Mesothelial cell of epicardium (in vitro differentiated cells): ENCODE measurements at places on chromosomes 5 and 9. TPM values are rescaled to one million over a fixed set of nuclear protein-coding genes. Genes with fewer than 3 reads are reported as not detected.

- peaks cover 2% of the 10 kb centered on the region for H3K4me1 ChIP-seq
- DNase-seq, result no peak
- no peak overlapping the region for H3K4me3 ChIP-seq
- H3K27me3 ChIP-seq, result no peaks in the 10 kb centered on the region
- H3K27ac ChIP-seq, result no peak overlapping the region
Observed at GRCh38 chr9:89376286-89376685, 58.0 kb downstream of the SECISBP2 start.

GRCh38 chr9:84123648-84124406, 143.2 kb downstream of the RMI1 start:
- peaks cover 3% of the 10 kb centered on the region for H3K27me3 ChIP-seq
- no peaks in the 10 kb centered on the region for H3K36me3 ChIP-seq
- peaks cover 44% of the 10 kb centered on the region for H3K4me1 ChIP-seq
- H3K4me3 ChIP-seq, result no peak overlapping the region
- H3K27ac ChIP-seq, result peak overlapping the region; percentile 31

GRCh38 chr5:140631036-140631417, 1.9 kb downstream of the CD14 start:
- no peak overlapping the region for H3K4me3 ChIP-seq
- H3K27me3 ChIP-seq, result no peaks in the 10 kb centered on the region
- no peak for DNase-seq
- H3K27ac ChIP-seq, result no peak overlapping the region

DNA sequence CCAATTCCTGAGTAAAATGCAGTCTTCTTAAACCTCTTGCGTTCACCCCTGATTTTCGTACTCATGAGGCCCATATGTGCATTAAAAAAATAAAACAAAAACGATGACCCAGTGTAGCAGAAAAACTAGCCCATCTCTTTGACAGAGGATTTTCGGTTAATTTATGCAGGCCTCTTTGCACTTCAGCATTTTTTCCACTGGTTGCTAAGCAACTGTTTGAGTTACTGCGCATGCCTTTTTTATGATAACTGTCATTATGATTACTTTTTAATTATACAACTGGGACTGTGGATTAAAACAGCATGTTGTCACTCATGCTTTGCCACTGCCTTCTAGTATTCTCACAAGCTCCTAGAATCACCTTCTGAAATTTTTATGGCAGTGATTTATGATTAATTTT, 165.0 kb downstream of the SMARCA2 start:
- peak overlapping the region; percentile 94 for H3K27ac ChIP-seq

The SVEP1 gene
- total RNA-seq, result 44.5 to 47.2 TPM (median 45.2 TPM) in 3 replicates

- no peaks in the 10 kb centered on the region for H3K36me3 ChIP-seq
- no peak overlapping the region for H3K27ac ChIP-seq
- peak overlapping the region; percentile 59 for H3K4me3 ChIP-seq
- peaks cover 34% of the 10 kb centered on the region for H3K27me3 ChIP-seq
- DNase-seq, result no peak
Observed at GRCh38 chr5:6686915-6687409, 26.3 kb upstream of the TENT4A start.

The PPP1R26 gene
- total RNA-seq, result 25.9 to 27.9 TPM (median 26.9 TPM) in 3 replicates

GRCh38 chr5:118789366-118789765, 199.0 kb downstream of the DTWD2 start:
- no peak overlapping the region for H3K27ac ChIP-seq
- no peaks in the 10 kb centered on the region for H3K27me3 ChIP-seq
- no peak for DNase-seq
- H3K36me3 ChIP-seq, result no peaks in the 10 kb centered on the region

GRCh38 chr9:1939926-1940368, 75.2 kb upstream of the SMARCA2 start:
- H3K27ac ChIP-seq, result no peak overlapping the region
- peaks cover 1% of the 10 kb centered on the region for H3K27me3 ChIP-seq
- H3K4me1 ChIP-seq, result no peaks in the 10 kb centered on the region
- no peaks in the 10 kb centered on the region for H3K36me3 ChIP-seq
- DNase-seq, result no peak
- H3K4me3 ChIP-seq, result no peak overlapping the region
